ENCODE measurements at places on chromosomes 2 and 18. TPM values are rescaled to one million over a fixed set of nuclear protein-coding genes. Genes with fewer than 3 reads are reported as not detected.

DNA sequence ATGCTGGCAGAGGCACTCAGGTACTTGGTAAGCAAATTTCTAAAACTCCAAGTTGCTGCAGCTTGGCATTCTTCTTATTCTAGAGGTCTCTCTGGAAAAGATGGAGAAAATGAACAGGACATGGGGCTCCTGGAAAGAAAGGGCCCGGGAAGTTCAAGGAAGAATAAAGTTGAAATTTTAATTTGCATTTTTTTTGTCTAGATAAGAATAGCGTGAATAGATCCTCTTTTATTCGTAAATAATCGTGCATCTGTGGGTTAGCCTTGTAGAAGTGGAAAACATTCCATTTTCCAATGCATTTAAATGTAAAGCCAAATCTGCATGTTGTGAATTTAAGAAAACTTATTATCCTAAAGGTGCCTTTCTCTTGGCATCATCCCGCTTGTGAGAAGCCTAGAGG, 61.0 kb downstream of the TNFRSF11A start:
- DNase-seq: no peak

- DNase-seq: no peak
These were observed 27.9 kb upstream of the RPE start for GRCh38 chr2:209974576-209974975.

Gene DSG1
- 28.0 TPM for polyA plus RNA-seq

Gene MBOAT2
- polyA plus RNA-seq: 72.1 TPM

Gene ZNF521
- polyA plus RNA-seq: 41.0 TPM
